CD8-positive, alpha-beta T cell (primary cell): ENCODE measurements at places on chromosomes 12 and 14.

DNA sequence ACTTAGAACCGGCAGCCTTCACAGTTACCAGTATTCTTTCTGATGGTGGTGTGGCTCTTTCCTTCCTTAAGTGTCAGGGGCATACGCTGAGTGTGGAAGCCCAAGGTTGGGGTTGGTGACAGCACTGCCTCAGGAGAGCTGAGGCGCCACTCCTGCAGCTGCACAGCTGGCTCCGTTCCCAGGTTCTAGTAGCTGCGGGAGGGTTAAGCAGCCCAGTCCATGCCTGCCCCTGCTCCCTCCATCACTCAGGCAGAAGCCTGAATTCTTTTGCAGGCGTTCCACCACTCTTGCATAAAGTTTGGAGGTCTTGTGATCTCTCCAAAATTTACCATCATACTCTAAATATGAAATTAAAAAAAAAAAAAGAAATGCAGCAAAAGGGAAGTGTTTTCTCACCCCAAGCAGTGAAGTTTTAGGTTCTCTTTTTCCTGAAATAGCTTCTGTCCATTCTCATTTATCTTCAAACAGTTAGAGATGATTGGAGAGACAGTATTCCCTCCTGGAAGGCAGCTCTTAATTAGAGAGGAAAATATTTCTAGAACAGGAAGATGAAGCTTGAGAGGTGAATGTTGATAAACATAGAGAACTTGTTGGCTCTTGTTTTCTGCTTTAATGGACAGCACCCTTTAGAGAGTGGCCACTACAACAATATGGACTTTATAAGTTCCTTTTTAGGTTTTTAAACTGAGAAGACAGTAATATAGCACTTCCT lies 136.1 kb downstream of the FGD4 start:
- DNase-seq: no peak

DNA sequence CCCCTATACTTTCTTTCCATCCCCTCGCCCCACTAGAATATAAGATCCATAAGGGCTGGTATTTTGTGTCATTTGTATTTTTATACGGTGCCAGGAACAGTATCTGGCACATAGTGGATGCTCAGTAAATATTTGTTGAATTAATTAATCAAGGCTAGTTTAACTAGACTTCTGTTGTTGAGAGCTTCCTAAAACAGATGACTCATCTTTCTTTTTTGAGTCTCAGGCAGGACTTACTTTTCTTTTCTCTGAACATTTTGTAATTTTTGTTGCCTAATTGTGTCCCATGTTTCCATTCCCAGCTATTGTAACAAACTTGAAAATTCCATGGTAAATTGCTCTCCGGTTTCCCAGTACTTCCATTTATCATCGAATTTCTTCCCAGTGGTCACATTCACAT lies 16.7 kb downstream of the STK38L start:
- no peak for DNase-seq

DNA sequence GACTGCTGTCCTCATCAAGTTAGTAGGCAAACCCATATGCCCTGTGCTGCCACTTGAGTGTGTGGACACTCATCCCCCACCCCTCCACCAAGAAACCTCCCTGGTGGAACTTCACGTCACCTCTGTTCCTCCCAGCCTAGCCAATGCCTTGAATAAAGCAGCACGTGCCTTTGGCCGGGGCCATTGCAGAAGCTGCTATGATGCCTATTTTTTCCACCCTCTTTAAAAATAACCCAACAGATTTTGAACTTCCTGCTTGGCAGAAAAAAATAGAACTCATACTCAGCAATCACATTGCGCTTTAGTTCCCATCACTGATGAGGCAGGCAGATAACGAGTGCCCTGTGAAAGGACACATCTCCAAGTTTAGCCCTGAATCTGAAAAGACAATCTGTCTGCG lies 23.1 kb upstream of the PWP1 start:
- no peak for DNase-seq

DNA sequence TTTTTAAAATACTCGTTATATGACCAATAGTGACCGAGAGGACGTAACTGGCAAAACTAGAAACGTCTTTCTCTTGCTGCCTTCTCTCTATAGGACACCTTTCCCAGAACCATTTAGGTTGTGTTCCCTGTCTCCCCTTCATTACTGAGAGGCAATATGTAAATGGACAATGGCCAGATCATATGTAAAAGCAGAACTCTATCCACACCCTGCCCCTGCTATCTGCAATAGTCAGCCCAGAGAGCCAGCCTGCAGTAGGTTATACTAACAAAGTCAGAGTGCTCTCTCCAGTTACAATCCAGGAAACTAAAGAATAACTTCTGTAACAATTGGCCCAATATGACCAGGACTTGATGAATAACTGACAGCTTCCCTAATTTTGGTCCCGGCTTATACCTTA lies 216.8 kb downstream of the ANO6 start:
- DNase-seq: no peak

- DNase-seq: no peak
Observed at GRCh38 chr12:106672314-106673025, 89.7 kb downstream of the RFX4 start.

DNA sequence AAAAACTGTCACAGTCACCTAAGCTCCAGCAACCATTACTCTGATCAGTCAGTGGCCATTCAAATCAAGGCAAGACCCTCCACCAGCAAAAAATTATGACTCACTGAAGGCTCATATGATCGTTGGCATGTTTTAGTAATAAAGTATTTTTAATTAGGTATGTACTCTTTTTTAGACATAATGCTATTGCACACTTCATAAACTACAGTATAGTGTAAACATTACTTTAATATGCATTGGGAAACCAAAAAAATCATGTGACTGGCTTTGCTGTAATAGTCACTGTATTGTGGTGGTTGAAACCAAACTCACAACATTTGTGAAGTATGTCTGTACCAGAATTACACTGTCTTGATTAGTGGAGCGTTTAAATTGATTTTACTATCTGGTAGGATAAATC lies 134.5 kb upstream of the GARIN6 start:
- no peak for DNase-seq

GRCh38 chr12:45429831-45430230 lies 213.9 kb downstream of the ANO6 start:
- DNase-seq: no peak

DNA sequence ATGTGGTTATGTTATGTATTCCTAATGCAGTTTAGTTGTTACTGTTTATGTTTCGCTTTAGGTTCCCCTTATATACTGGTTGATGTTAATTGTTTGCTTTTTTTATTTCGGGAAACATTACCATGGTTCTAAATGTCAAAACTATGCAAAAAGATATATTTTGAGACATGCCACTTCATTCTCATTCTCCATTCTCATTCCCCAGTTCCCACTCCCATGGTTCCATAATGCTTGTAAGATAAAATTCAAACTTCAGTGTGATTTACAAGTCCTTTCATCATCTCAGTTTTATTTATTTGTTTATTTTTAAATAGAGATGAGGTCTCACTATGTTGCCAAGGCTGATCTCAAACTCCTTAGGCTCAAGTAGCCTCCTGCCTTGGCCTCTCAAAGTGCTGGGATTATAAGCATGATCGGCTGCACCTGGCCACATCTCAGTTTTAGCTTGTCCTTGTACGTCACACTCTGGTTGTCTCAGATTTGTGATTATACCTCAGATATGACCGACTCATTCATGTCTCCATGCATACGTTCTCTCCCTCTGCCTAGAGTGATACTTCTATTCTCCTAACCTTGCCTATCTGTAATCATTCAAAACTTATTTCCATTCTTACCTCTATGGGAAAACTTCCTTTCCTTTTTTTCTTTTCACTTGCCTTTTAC lies 407.8 kb upstream of the RGS6 start:
- no peak for DNase-seq

DNA sequence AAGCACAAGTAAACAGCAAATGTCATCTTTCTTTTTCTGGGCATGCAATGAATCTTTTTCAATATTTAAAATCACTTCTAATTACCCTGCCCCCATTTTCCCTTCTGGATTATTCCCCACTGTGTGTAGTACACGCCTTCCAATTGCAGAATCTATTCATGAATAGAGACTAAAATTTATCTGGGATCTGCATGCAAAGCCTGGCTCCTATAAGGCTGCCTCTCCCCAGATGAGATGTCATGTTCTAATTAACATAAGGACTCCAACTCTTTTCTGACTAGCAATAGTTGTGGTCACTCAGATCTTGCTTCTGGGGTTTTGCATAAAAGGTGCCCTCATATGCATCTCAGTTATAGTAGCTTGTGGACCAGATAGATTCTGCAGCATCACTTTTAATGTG lies 473.5 kb downstream of the BTG1 start:
- DNase-seq: no peak

GRCh38 chr12:51005671-51006070 lies 20.5 kb downstream of the SLC11A2 start:
- DNase-seq: no peak

- DNase-seq: peak; percentile 27
Observed at GRCh38 chr14:101587441-101587911, 26.2 kb downstream of the DIO3 start.

- no peak for DNase-seq
Observed at GRCh38 chr12:39348941-39349626, 93.8 kb downstream of the KIF21A start.

- DNase-seq: no peak
Observed at GRCh38 chr12:131577766-131578165, 133.1 kb upstream of the SFSWAP start.

DNA sequence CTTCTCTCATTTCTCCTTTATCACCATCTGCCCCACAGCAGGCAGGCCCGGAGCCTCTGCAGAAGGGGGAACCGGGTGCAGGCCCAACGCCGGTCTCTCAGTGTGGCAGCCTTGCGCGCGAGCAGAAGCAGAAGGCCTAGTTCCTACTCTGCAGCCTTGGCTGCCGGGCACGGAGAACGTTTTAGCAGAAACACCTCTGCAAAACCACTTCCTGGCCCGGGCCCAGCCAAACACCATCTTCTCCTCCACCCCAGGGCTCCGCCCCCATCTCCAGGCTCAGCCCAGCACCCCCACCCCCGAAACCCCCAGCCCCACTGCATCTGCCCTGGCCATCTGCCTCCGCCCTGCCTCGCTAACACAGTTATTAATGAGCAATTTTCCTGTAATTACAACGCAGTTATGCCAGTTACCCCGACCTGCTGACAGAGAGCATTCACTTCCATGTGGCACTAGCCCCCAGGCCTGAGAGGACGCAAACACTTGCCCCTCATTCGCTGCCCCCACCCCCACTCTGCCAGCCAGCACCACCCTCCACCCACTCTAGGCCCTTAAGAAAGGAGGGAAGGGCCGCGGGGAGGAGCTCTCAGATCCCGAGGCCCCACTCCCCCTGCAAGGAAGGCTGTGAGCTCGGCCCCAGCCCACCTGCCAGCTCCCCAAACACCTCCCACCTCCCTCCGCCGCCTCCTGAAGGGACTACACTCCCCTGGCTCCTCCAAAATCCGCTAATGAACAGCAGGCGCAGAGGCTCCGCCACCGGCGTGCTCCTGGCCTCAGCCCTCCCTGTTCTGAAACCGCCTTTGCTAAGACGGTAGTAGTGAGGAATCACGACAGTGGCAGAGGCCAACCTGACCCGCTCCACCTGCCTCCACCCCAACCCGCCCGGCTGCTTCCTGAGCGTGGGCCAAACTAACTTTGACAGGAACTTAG lies 44.7 kb upstream of the FBRSL1 start:
- peak; percentile 53 for DNase-seq
